Hippocampal formation (tissue), 2 donors: ENCODE measurements at places on chromosomes 16 and 17.

DNA sequence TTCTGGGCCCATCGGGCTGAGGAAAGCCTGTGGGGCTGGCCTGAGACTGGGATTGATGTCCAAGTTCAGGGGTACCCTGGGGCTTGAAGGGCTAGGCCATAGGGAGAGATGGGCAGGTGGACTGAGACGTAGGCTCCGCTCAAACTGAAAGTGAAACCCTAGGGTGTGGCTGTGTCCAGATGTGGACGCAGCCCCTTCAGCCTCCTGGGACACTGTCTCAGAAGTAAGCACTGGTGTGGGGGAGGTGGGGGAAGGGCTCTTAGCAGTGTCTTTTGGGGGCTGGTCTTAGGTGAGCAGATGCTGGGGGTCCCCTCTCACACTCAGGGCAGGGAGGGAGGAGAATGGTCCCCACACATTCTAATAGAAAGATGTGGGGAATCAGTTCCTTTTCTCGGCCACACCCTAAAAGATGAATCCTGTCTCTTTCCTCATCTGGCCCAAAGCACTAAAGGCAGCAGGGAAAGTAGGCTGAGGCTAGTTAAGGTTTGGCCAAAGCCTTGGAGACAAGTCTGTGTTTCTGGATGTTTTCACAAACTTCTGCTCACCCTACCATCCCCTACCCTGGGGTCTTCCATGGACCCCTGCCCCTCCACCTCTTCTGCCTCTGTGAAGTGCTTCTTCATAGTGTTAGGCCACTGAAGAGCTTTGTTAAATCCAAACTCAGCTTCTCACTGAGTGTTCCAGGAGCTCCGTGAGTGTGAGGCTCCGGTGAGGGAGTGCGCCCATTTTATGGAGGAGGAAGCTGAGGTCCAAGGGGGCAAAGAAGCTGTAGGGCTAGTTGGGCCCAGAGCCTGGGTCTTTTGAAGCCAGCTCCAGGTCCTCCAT, 5.6 kb downstream of the FMNL1 start:
- DNase-seq = no peak

- no peak for DNase-seq
These were observed at the start of gene C1QTNF8 for GRCh38 chr16:1096169-1097082. Gene C1QTNF8, minus strand, starts transcription at chr16:1096244. Its CDS starts 1,322 bp downstream, at chr16:1094922.

DNA sequence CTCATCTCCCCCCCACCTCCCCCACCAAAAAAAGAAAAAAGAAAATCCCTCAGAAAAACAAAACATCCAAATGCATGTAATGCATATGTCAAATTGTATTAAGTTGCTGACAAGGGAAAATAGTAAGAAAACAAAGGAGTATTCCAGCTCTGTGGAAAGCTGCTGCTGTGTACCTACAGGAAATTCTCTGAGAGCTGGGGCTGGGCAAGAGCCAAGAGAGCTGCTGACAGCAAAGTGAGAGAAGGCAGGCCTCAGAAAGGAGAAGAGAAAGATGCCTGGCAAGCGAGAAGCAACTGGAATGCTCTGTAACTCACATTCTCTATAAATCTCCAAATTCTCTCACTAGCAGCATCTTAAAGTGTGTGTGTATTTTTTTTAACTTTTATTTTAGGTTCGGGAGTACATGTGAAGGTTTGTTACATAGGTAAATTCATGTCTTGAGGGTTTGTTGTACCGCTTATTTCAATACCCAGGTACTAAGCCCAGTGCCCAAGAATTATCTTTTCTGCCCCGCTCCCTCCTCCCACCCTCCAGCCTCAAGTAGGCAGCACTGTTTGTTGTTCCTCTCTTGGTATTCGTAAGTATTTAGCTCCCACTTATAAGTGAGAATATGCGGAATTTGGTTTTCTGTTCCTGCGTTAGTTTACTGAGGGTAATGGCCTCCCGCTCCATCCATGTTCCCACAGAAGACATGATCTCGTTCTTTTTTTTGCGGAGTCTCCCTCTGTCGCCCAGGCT, 24.4 kb downstream of the CNTROB start:
- no peak for DNase-seq

DNA sequence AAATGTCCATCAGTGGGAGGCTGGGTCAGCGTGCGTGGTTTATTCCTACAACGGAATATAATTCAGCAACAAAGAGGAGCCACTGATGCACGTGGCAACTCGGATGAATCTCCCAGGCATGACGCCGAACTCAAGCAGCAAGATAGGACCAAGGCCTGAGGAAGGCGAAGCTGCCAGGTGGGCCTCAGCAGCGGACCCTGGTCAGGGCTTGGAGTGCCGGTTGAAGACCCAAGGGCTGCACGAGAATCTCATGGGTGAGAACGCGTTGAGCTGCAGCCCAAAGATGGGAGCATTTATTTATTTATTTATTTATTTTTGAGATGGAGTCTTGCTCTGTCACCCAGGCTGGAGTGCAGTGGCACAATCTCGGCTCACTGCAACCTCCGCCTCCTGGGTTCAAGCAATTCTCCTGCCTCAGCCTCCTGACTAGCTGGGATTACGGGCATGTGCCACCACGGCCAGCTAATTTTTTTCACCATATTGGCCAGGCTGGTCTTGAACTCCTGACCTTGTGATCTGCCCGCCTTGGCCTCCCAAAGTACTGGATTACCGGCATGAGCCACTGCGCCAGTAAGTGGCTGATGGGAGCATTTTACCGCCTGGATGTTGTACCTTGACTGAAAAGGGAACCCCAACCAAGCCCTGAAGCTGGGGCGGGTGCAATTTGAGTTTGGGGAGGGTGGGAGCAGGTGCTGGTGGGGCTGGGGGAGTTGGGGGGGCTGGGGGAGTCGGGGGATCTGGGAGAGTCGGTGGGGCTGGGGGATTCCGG, 18.1 kb upstream of the BAHCC1 start:
- DNase-seq = no peak

- DNase-seq = no peak
These were observed 65.9 kb downstream of the TUBD1 start for GRCh38 chr17:59826706-59827453.

GRCh38 chr17:74354123-74354522, 7.5 kb downstream of the BTBD17 start:
- no peak for DNase-seq

DNA sequence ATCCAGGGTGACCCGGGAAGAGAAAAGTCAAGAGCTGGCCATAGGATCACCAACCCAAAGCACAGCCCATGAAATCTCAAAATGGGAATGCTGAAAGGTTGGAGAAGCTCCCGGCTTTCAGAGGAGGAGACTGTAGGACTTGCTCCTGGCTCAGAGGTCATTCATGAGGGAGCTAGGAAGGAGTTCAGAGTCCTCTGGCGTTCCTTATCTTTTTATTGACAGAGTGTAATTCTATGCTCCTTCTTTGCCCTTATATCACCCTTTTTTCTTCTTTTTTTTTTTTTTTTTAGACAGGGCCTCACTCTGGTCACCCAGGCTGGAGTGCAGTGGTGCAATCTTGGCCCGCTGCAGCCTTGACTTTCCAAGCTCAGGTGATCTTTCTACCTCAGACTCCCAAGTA, 27.3 kb upstream of the CNOT1 start:
- DNase-seq = no peak

GRCh38 chr17:75909812-75910274, 5.2 kb upstream of the MRPL38 start:
- DNase-seq = no peak

GRCh38 chr17:82952019-82952418, 112.2 kb upstream of the ZNF750 start:
- DNase-seq = no peak

DNA sequence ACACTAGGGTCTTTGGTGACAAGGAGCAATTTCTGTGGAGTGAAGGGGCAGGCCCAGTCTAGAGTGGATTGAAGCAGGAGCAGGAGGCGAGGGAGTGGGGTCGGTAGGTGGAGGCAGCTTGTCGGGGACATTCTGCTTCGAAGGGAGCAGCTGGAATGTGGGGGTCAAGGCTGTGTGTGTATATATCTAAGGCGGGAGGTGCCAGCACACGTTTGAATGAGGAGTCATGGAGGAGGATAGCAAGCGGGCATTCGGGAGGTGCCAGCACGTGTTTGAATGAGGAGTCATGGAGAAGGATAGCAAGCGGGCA, 17.7 kb downstream of the NT5M start:
- DNase-seq = no peak

DNA sequence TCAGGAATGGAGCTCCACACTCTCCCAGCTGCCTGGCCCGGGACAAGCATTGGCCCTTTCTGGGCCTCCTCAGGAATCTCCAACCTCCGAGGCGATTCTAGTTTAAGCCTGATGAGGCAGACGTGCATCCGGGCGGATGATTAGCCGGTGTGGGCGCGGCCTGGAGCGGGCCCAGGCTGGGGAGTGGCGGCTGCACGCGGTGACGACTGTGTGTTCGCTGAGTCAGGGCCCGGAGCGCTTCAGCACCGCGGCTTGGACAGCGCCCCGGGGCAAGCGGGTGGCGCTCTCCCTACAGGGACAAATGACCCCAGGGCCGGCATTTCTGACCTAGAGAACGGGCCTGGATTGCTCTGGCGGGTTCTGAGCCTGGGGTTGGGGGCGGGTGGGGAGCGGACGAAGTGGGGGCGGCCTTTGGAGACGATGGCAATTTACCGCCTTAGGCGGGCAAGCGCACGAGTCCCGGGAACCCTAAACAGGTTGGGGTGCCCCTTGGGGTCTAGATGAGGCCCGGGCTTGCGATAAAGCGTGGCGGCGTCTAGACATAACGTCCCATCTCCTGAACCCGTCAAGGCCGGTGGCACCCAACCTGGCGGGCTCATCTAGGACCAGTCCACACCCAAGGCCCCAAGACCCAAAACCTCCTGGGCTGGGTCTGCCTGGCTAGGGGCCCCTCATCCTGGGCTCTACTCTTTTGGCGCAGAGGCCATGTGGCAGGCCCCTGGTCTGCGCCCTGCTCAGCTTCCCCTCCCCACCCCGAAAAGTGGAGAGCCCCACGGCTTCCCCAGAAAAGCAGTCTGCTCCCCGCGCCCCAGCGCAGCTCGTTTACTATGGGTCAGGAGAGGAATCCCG, 22.3 kb upstream of the ZNHIT3 start:
- no peak for DNase-seq

DNA sequence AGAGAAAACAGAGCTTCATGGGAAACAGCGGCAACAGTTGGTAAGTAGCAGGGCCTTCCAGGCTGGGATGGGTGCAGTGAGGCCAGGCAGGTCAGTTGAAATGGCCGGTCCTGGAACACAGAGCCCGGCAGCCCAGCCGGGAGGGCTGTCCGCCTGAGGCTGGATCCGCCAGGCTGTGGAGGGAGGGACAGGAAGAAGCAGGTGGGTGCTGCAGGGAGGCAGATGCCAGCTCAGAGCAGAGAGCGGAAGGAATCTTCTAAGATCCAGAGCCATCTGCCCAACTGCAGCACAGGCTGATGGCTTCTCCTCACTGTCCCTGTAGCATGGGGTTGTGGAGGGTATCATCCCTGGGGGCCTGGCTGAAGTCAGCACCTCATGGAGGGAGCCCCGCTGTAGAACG, 599 bp downstream of the RNF112 start:
- no peak for DNase-seq

GRCh38 chr17:1915889-1916288, 86.1 kb downstream of the RPA1 start:
- no peak for DNase-seq

DNA sequence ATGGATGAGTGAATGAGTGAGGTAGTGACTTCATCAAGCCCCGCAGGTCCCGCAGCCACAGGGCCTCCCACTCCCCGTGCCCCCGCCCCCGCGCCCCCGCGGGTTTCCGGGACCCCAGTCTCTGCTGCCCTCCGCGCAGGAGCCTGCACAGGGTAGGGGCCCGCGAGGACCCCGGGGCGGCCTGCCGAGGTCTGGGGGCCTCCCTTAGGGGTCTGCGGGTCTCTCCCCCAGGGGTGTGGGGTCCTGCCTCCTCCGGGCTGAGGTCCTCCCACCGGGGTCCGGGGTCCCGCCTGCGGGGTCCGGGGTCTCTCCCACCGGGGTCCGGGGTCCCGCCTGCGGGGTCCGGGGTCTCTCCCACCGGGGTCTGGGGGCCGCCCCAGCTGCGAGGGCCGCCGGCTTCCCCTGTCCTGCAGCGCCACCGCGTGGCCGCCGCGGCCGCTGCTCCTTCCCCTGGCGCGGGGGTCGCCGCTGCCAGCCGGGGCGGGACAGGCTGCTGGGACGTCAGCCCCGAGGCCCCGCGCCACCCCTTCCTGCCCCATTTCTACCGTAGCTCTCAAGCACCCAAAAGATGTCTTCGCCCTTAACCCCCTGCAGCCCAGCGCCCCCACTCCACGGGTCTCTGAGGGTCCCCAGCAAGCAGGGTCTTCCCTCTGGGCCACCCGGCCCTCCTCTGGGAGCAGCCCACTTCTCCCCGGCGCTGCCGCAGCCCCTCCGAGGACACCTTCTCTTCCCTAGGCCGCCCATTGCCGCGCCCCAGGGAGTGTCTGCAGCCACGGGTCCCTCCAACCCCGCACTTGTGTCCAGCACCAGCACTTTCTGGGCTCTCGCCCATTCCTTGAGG, 10.4 kb upstream of the CHMP6 start:
- no peak for DNase-seq

GRCh38 chr16:70470141-70470926, 15.9 kb downstream of the FCSK start:
- no peak for DNase-seq

DNA sequence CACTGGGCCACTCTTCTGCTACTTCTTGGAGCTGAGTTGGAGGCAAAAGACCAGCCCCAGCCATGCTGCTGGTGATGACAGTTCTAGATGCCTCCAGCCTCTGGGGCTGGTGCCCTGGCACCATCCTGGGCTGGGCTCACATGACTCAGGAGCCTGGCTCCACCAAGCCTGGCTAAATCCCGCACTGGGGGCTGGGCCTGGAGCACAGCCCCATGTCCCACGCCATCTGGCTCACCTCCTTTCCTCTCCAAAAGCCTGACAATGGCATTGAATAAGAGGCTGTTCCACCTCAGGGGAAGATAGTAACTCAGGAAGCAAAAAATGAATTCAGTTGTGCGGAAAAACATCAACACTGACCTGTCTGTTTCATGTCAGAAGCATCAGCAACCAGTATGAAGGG, 45.1 kb upstream of the MTSS2 start:
- no peak for DNase-seq

DNA sequence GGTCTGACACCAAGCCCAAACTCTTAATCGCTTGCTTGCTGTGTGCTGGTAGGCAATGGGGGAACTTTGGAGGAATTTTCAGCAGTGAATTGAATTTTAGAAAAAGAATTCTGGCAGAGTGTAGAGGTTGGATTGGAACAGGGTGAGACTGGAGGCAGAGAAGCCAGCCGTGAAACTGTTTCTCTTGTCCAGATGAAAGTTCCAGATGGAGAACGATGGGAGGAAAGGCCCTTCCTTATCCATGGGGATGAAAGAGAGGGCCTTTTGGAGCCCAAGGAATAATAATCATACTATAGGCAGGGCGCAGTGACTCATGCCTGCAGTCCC, 26.0 kb downstream of the NEUROD2 start:
- no peak for DNase-seq

- peak; percentile 55 for DNase-seq
These were observed 2.5 kb upstream of the CORO6 start for GRCh38 chr17:29625037-29625750.

DNA sequence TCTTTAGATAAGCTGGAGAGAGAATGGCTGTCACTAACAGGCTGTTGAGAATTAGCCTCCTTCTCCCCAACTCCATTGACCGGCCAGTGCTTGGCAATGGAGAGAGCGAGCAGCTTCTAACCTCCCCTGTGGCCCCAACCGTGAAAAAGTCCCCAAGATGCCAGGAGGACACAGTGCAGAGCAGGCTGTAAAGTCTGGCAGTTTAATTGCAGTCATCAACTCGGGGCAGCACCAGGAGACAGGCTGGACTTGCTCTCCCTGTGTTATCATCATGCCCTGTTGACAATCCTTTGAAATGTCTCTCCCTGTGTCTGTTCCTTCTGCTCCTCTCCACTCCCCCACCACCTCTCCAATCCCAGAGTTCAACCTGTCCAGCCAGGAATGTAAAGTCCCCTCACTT, 705 bp upstream of the CDRT4 start:
- no peak for DNase-seq
